ENCODE measurements at places on chromosomes 16 and 17.
A peak's percentile ranks its signal among the peaks of the same experiment; 100 is the strongest.

GRCh38 chr16:57277586-57277985 is 6.9 kb downstream of the PLLP start:
- no peak for DNase-seq

DNA sequence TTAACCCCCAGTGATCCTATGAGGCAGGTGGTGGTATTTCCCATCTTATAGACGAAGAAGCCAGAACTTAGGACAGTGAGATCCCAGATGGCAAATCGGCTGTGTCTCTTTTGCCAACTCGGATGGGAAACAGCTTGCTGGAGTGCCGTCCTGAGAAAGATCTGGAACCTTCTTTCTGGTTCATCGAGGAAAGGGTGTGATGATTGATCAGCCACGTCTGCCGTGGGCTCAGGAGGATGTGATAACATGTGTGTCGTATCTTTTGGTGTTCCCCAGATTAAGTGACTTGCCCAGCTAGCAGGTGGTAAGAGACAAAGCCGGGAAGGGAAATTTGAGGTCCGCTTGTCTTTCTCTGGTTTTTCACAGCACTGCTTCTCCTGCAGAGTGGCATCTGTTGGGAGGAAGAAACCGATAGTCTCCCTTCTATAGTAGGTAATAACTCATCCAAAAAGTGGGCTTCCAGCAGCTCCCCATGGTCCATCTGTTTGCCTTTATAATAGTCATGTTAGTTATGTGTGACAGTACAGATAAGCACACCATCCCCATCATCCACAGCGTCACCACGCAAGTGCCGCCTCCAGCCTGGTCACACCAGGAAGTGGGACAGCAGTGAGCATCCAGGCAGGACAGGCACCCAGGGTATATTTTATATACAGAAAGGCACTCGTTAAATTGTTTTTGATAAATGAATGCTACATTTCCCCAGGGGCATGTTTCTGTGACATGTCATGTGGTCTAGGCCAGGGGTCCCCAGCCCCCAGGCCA is 175.5 kb downstream of the KATNIP start:
- DNase-seq, result no peak

- no peak for DNase-seq
Observed at GRCh38 chr17:65039336-65039988, 17.1 kb downstream of the GNA13 start.

DNA sequence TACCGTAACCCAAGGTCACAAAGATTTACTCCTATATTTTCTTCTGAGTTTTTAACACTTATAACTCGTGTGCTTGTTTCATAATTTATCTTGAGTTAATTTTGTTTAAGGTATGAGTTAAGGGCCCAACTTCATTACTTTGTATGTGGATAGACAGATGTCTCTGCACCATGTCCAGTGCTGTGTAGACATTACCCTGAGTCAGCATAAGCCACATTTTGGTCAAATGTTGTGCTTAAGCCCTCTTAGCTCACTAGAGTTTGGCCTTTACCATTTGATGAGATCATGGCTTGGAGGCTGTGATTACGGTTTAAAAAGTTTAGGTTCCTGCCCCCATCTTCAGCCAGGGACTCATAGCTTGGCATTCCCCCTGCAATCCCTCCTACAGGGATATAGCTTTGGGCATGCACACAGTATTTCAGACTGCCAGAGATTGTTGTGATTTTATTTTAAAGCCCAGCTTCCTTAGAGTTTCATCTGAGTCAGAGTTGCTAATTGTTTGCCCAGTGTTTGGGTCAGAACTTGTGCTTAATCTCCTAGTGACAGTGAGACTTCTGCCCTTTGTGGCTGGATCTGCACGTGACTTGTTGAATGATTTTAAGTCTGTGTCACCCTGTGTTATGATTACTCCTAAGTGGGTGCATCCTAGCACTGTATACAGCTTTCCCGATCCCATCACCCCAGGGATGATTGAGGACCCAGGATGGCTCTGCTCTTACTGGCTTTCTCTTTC is 393.1 kb downstream of the CNTNAP4 start:
- no peak for DNase-seq

DNA sequence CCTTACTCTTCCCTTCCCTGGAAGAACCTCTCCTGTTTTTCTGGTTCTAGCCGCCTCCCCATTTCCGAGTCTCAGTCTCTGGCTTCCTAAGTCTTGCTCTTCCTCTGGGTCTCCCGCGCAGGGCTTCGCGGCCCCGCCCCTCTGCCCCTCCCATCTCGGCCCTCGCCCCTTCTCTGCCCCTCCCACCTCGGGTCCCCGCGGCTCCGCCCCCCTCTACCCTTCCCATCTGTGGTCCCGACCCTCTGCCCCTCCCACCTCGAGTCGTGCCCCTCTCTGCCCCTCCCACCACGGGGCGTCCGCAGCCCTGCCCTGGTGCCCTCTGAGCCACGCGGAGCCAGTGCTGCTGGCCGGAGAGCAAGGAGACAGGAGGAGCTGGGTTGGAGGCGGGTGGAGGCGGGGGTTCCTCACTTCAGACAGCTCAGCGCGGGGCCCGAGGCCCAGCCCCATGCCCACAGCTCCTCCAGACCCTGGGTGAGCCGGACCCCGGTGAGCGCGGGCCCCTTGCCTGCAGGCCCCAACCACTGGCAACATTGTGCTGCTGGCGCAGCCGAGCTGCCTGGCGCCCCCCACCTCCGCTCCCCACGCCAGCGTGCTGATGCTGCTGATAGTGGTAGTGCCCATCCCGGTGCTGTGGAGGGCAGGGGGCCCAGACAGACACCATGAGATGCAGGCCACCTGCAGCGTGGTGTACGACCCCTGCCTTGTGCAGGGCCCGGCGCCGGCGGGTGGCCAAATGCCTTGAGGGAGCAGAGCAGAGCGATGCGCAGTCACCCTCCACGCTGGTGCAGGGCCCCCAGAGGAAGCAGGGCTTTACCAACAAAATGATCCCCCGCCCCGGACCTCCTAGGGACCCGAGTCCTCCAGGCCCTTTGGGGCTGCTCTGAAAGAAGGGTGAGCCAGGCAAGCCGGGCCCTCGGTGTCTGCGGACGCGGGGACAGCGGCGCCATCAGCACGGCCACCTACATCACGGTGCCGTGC is 2115.3 kb downstream of the TP53TG3F start:
- no peak for DNase-seq

GRCh38 chr17:81998691-81999438 is 21.4 kb downstream of the ASPSCR1 start:
- DNase-seq, result no peak

GRCh38 chr16:11615748-11616447 is 29.2 kb upstream of the LITAF start:
- no peak for DNase-seq

GRCh38 chr17:4583782-4584100 is 588 bp upstream of the SMTNL2 start:
- peak; percentile 84 for DNase-seq

DNA sequence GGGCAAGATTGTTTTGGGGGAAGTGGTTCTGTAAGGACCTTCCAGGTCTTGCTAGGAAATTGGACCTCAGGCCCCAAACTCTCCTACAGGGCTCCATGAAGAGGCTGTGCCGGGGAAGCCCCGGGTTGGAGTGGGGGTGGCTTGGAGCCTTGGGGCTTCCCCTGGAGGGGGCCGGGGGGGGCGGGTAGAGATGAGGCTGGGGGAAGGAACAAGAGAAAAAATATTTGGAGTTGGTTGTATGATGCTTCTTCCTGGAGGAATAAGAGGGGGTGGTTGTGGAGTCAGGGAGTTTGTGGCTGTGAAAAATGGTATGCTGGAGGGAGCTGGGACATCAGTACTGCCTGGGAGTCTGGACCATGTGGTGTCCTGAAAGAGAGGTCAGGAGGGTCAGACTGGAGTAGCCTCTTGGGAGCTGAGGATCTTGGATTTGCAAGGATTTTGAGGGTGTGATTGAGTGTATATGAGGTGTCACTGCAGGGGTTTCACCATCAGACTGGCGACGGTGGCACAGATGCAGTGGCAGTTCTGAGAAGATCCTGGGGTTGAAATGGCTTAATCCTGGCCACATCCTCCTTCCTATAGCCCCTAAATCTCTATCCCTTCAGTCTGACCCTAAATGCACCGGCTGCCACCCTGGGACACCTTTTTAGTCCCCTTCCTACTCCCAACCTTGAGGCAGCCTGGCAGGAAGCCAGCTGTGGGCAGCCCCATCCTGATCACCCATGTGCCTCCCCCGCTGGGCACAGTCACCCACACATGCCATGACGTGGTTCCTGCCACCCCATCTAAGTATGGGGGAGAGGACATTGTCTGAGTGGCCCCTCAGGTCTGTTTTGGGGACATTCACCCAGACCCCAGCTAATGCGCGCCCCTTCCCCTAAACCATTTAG is 10.9 kb downstream of the RARA start:
- no peak for DNase-seq

DNA sequence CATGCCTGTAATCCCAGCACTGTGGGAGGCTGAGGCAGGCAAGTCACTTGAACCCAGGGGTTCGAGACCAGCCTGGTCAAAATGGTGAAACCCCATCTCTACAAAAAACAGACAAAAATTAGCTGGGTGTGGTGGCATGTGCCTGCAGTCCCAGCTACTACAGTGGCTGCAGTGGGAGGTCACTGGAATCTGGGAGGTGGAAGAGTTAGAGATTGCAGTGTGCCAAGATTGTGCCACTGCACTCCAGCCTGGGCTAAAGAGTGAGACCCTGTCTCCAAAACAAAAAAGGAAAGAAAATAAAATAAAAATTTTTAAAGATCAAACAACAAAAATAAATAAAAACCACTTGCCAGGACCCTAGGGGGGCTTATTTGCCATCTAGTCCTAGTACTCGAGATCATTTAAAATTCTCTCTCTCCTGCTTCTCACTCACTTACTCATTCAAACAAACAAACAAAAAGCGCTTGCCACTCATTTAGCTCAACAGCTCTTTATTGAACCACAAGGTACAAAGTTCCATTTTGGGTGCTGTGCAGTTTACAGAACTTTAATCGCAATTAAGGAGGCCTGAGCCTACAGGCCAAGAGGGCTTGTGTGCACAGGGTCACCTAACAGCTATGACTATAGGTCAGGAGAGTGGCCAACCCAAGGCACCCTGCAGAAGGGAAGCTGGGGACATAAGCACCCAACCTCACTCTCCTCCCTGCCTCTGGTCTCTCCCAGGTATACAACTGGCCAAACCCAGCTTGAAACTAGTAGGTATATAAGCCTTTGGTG is 4.4 kb downstream of the CHD9NB start:
- no peak for DNase-seq

DNA sequence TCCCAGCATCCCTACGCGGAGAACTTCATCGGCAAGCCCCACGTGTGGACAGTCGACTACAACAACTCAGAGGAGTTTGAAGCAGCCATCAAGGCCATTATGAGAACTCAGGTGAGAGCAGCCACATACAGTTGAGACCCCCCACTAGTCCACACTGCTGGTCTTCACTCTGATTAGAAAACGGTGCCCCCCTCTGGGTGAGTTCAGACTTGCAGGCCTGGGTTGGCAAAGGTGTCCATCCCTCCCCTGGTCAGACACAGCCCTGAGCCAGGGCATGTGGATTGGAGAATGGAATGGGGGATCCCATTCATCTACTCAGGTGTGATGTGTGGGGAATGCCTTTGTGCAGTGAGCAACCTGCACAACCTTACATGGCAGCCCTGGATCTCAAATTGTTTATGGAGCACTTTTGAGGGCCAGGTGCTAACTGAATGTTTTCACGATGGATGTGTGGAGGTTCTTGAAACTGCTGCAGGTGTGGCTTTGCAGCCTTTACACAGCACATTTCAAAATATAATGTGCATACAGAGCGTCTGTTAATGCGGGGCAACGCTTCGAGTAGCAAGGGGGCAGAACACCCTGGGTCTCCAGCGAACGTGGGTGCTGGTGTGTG is 72.6 kb downstream of the MGAT5B start:
- DNase-seq, result no peak

DNA sequence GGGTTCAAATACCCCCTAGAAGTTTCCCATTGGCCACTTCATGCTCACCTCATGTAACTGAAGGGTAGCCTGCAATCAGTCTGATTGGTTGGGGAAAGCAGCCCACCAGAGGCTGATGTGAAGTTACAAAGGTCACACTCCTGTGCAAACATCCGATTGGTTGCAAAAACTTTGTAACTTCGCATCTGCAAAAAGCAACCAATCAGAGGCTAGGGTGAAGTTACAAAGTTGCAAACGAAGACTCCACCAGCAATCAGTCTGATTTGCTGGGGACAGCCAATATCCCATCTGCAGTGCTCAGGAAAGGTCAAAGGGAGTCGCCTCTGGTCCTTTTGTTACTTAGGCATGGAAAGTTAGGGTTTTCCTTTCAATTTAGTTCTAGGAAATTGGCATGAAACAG is 40.1 kb downstream of the TAOK1 start:
- no peak for DNase-seq

DNA sequence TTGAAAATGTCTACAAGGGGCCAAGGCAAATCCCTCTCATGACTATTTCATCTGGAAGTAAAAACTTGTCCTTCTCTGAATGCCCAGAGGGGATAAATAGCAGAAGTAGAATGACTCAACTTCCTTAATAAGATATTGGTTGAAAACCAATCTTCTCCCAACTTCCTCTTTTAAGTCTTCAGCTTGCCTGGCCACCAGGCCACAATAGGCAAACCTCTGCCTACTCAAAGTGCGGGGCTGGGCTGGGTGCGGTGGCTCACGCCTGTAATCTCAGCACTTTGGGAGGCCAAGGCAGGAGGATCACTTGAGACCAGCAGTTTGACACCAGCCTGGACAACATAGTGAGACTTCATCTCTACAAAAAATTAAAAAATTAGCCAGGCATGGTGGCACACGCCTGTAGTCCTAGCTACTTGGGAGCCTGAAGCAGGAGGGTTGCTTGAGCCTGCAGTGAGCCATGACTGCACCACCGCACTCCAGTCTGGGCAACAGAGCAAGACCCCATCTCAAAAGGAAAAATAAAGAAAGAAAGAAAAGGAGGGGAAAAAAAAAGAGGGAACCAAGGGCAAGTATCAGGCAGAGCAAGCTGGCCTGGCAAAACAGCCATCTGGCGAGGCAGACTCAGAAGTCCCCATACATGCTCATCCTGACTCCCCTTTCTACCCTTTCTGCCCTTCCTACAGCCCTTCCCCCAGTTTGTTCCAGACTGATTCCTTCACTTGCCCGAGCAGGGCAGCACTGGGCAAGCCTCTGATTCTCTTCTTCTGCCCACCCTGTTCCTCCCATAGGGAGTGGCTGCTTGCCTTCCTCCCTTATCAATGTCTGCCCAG is 20.6 kb downstream of the MAP3K14 start:
- DNase-seq, result no peak

GRCh38 chr17:15185625-15185991 is 79.5 kb downstream of the PMP22 start:
- DNase-seq, result no peak

GRCh38 chr17:73801455-73802100 is 157.3 kb upstream of the SDK2 start:
- DNase-seq, result no peak

GRCh38 chr16:15686287-15686686 is 36.2 kb downstream of the NDE1 start:
- DNase-seq, result no peak

DNA sequence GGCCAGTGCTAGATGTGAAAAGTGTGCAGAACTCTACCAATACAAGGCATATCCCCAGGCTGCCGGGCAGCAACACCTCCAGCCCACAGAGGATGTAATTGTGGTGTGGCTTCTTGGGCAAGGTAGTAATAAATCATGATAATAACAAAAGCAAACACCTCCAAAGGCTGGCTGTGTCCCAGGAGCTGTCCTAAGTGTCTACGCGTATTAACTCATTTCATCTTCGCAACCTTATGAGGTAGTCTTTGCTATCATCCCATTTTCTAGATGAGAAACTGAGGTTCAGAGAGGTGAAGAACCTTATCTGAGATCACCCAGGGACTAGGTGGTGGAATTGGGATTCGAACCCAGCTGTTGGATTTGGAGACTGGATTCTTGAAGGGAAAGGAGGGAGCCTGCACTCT is 5.3 kb downstream of the PDK2 start:
- no peak for DNase-seq

GRCh38 chr17:73427198-73427597 is 115.4 kb upstream of the CDC42EP4 start:
- no peak for DNase-seq
